ENCODE measurements at places on chromosomes 5 and 9.

DNA sequence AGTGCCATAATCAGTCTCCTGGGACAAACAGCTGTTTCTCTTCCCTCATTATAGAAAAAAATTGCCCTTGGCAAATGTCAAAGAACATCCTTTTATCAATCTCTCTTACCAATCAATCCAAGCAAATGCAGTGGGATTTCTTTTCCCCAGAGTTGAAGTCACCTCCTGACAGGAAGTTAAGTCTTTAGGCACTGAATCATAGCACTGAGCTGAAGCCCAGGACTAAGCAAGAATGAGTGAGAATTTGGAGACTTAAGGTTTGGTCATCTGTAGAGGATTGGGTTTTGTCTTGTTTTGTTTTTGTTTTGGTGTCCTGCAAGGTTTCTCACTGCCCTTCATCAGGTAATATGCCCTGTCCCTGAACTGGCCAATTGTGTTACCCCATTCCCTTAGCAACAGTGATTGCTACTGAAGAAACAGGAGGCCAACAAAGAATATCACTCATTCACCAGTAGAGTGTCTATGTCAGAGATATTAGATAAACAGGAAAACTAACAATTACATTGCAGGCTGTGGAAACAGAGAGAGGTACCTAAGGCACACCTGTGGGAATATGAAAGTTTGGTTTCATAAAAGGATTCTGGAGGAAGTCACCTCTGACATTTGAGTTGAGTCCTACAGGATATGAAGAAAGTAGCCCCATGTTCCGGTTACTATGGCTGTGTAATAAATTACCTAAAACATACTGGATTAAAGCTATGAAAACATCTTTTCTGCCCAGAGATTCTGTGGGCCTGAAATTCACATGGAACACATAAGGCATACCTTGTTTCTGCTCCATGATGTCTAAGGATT, 4.5 kb upstream of the FXN start:
- no peak for DNase-seq

- no peak for DNase-seq
These were observed 15.0 kb upstream of the TEX48 start for GRCh38 chr9:114696814-114697544.

- no peak for DNase-seq
These were observed 13.1 kb downstream of the RETREG1 start for GRCh38 chr5:16603701-16604100.

GRCh38 chr9:127546125-127546832, 65.8 kb upstream of the STXBP1 start:
- no peak for DNase-seq

- no peak for DNase-seq
These were observed 457.3 kb downstream of the DMAC1 start for GRCh38 chr9:7342229-7342628.

GRCh38 chr9:123359546-123359945, 3.5 kb downstream of the CRB2 start:
- no peak for DNase-seq

DNA sequence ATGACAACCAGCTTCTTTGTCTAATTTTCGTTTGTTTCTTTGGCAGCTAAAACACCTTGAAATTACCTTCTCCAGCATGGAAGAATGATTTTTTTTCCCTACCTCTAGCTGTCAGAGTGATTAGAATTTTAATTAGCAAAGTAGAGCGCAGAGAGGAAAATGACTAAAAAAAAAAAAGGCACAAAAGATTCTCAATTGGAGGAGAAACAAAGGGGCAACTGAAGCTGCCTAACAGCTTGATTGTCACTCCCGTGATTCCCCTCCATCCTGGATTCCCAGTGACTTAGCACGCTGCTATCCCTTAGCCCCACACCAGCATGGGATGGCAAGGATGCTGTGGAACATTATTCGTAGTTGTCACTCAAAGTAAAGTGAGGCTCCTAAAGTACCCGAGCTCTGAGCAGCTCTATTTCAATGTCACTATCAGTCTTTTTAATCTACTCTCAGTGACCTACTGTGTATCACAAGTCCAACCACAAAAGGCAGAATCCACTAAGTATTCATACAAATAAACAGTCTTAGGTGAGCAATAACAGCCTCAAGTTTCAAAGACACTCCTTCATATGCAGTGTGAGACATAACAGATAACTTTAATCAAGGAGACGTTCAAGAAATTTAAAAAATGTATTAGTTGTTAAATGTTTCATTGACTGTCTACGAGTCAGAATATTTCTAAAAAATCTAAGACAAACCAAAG, 710.0 kb upstream of the GRAMD2B start:
- no peak for DNase-seq

DNA sequence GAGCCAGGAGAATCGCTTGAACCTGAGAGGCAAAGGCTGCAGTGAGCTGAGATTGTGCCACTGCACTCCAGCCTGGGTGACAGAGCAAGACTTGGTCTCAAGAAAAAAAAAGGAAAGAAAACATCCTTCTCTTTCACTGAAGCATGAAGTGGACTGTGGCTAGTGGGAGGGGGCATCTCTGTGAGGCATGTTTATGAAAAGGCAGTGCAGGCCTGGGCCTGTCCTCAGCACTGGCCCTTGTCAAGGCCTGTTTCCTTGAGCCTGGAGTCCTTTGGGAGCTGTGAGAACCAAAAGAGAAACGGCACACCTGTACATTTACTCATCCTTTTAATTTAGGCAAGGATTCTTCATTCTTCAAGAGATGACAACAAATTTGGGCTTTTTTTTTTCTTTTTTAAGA, 18.3 kb upstream of the FUBP3 start:
- no peak for DNase-seq

DNA sequence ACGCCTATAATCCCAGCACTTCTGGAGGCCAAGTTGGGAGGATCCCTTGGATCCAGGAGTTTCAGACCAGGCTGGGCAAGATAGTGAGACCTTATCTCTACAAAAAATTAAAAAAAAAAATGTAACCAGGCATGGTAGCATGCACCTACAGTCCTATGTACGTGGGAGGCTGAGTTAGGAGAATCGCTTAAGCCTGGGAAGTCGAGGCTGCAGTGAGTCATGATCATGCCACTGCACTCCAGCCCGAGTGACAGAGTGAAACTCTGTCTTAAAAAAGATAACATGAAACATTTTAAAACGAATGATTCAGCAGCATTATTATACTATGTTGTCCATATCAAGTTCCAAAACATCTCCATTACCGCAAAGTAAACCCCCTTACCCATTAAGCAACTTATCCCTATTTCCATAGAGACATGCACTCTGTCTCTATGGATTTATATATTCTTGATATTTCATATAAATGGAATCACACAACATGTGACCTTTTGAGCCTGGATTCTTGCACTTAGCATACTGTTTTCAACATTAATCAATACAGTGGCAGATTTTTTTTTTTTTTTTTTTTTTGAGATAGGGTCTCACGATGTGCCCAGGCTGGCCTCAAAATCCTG, 56.9 kb upstream of the MTMR12 start:
- no peak for DNase-seq

GRCh38 chr5:7676455-7676854, 174.5 kb downstream of the CFAP90 start:
- no peak for DNase-seq

Measured in stimulated activated CD8-positive, alpha-beta memory T cell treated with anti-CD3 and anti-CD28 coated beads, Interleukin-4, amount 100 ng/mL, for 1 hour (primary cell).